DMS153 (cell line): ENCODE measurements at places on chromosomes 16 and 17.

- DNase-seq, result no peak
These were observed 341.2 kb downstream of the GRIN2A start for GRCh38 chr16:9840761-9841665.

- no peak for DNase-seq
These were observed 104.3 kb downstream of the HS3ST3B1 start for GRCh38 chr17:14405189-14405588.

- DNase-seq, result no peak
These were observed 21.5 kb upstream of the MYH13 start for GRCh38 chr17:10394201-10394887.

- DNase-seq, result no peak
These were observed 9.2 kb upstream of the CISD3 start for GRCh38 chr17:38720941-38721340.

- DNase-seq, result peak; percentile 38
These were observed 1.3 kb downstream of the NAGS start for GRCh38 chr17:44005527-44006271.

DNA sequence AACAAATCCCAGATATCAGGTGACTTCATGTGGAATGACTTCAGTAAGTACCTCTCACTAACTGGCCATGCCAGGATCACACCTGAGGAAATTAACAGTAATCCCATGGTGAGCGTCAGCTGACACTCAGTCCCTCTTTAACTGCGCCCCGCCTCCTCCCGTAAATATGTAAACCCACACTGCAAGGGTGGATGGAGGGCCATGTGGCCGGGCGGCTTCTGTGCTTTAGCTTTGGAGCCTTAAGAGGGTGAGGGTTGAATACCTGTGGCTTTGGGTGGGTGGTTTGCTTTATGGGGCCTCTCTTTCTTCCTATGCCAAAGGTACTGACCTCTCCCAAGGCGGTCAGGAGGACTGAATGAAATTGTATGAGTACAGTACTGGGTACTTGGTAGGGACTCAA lies 141.7 kb downstream of the MRM1 start:
- DNase-seq, result peak; percentile 14

- DNase-seq, result no peak
These were observed 4.7 kb downstream of the C1QTNF1 start for GRCh38 chr17:79028496-79029326.

DNA sequence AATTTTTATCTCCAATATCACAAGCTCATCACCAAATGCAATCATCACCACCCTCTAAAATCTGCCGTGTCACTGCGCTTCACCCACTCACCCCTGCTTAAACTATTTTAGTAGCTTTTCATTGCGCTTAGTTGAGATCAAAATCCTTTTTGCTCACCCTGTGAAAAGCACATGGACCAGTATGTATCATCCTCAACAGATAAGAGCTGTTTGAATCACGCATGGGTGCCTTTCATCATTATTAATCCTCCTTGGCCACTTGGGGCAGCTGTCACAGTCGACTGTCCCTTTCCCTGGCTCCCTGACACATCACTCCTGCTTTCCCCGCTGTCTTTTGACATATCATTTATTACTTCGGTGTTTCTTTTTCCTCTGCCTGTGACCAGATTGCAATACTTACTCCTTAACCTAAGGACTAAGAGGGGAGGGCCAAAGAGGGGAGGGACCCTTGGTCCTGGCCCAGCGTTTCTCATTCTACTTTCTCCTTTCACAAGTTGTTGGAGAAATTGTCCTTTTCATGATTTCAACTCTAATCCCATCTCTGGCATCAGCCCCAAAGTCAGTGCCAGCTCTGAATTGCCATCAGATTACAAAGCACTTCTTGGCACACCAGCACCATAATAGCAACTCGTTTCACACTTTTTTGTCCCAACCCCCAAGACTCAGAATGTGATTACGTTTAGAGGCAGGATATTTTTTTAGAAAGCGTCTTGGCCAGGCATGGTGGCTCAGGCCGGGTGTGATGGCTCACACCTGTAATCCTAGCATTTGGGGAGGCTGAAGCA lies 8.6 kb upstream of the KDM6B start:
- DNase-seq, result no peak

DNA sequence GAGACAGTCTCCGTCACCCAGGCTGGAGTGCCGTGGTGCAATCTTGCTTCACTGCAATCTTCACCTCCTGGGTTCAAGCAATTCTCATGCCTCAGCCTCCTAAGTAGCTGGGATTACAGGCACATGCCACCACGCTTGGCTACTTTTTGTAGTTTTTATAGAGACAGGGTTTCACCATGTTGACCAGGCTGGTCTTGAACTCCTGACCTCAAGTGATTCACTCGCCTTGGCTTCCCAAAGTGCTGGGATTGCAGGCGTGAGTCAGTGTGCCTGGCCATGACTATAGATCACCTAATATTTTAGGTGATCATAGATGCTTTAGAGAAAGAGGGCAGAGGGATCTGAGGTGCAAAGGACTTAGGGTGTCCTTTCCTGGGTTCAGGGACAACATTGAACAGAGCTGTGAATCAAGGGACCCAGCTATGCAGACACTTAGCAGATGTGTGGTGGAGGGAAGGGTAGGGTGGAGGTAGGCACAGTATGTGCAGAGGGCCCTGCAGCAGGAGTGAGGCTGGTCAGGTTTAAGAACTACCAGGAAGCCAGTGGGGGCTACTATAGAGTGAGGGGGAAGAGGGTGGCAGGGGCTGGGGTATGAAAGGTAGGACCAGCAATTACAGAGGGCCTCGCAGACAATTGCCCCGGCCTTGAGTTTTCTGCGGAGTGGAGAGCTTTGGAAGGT lies 116.5 kb downstream of the CMIP start:
- DNase-seq, result no peak

DNA sequence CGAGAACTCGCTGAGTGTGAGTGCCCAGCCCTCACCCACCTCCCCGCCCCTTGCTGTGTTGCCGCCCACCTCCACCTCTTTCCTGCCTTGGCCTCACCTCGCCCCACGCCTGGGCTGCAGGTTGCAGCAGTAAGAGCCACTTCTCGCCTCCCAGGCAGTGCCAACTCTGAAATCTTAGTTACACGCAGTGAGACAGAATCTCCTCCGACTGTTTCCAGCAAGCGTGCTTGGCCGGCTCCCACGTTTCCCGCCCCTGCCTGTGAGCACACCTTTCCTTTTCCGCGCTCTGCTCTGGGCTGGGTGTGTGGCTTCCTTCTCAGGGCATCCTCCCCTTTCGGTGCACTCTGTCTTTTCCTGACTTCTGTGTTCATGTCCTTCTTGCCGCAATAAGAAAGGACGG lies 5.7 kb downstream of the ENGASE start:
- DNase-seq, result no peak

DNA sequence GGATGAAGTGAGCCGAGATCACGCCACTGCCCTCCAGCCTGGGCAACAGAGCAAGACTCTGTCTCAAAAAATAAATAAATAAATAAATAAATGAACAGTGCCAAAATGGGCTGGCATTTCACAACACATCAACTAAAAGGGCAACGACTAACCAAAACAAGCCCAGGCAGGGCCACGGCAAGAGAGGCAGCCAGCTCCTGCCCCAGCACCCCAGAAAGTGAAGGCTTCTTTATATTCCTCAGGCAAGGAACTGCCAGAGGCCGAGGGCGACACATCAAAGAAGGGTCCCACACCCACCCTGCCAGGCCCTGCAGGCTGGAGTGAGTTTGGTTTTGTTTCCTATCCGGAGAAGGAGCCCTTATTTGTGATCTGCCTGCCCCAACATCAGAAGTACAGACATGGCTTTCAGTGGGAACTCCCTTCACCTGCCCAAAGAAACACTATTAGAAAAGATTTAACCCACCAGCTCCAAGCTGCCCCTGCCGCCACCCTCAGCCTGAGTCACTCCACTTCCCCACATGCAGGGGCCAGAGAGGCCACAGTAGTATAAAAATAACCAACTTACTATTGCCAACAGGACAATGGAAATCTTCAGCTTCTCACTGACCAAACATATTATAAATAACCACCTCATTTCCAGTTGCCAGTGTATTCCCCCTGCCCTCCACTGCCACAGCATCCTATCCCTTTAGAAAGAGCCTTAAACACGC lies 8.0 kb downstream of the FBXO31 start:
- DNase-seq, result no peak

- DNase-seq, result no peak
These were observed 3.5 kb upstream of the CDC6 start for GRCh38 chr17:40284085-40284713.

GRCh38 chr16:1157639-1158455 lies 4.9 kb downstream of the CACNA1H start:
- no peak for DNase-seq

DNA sequence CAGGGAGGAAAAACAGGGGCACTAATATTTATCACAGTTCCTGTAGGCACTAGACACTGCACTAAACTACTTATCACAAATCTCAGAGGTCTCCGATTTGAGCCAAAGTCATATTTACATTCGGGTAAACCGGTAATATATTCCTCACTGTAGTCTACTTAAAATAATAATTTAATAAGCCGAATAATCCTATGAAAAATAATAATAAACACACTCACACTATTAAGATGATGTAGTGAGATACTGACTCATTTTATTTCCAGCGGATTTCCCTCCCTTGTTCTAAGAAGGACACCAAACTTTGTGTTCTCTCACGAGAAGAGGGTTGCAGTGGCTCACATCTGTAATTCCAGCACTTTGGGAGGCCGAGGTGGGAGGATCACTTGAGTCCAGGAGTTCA lies 36.6 kb upstream of the TNRC6A start:
- no peak for DNase-seq

- no peak for DNase-seq
These were observed 17.3 kb upstream of the CIITA start for GRCh38 chr16:10859658-10860057.

- no peak for DNase-seq
These were observed 33.1 kb downstream of the PLD6 start for GRCh38 chr17:17172990-17173389.

- DNase-seq, result no peak
These were observed 487 bp downstream of the SRL start for GRCh38 chr16:4241258-4241927.

GRCh38 chr17:17445925-17446665 lies 30.7 kb upstream of the MED9 start:
- DNase-seq, result peak; percentile 62

GRCh38 chr17:9232591-9233270 lies 211.4 kb downstream of the NTN1 start:
- no peak for DNase-seq

- no peak for DNase-seq
These were observed 14.0 kb downstream of the CYB5B start for GRCh38 chr16:69438465-69438864.

- DNase-seq, result no peak
These were observed 479.0 kb upstream of the SALL1 start for GRCh38 chr16:51630076-51630475.

DNA sequence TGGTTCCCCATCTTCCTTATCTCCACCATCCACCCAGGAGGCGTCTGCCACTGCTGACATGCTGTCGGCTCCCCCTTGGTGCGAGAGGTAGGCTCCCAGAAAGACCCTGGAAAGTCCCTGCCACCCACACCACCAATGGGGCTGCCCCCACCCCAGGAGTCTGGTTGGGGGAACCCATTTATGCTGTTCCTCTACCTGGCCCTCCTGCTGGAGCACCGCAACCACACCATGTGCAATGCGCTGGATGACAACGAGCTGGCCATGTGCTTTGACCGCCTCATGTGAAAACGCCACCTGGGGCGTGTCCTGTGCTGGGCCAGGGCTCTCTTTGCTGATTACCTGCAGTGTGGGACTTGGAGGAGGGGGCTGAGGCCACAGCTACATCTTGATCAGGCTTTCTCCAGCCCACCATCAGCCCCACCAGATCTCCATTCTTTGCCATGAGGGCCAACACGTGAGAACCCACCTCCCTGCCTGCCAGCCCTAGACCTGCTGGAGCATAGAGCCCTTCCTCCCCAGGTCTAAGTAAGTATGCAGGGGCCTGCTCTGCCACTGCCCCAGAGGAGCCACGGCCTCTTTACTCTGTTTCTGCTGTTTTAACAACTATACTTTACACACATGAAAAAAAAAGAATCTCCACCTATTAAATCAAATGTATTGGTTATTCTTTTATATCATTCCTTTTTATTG lies 7.9 kb upstream of the ALDH3A1 start:
- no peak for DNase-seq

GRCh38 chr16:2230376-2230775 lies 5.9 kb upstream of the DNASE1L2 start:
- DNase-seq, result no peak

- DNase-seq, result peak; percentile 49
These were observed 12.2 kb downstream of the CES2 start for GRCh38 chr16:66947302-66948065.

DNA sequence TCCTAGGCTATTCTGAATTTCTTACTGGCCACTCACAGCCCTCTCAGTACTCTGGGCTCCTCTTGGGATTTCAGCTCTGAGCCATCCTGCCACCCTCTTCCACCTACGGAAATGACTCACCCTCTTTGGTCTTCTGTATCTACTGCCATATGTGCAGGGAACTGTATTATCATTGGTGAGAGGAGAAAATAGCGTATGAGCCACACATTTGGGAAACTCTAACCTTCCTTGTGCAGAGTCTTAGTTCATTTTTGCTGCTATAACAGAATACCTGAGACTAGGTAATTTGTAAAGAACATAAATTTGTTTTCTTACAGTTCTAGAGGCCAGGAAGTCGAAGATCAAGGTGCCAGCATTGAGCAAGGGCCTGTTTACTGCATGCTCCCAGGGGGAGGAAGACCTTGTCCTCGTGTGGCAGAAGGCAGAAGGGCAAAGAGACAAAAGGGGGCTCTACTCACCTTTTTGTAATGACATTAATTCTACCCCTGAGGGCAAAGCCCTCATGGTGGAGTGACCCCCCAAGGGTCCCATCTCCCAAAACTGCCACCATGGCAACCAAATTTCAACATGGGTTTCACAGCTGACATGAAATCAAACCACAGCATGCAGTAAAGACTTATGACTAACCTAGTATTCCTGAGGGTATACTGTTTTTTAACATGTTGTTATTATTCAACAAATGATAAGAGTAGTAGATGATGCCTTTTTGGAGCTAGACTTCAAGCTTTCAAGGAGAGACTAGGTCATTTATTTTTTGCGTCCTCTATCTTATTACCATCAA lies 191.8 kb downstream of the PRKCA start:
- DNase-seq, result no peak

GRCh38 chr16:4795181-4795827 lies at the start of gene SMIM22:
Gene SMIM22, plus strand, starts transcription at chr16:4795369. Its CDS starts 366 bp downstream, at chr16:4795735.
- DNase-seq, result peak; percentile 83

DNA sequence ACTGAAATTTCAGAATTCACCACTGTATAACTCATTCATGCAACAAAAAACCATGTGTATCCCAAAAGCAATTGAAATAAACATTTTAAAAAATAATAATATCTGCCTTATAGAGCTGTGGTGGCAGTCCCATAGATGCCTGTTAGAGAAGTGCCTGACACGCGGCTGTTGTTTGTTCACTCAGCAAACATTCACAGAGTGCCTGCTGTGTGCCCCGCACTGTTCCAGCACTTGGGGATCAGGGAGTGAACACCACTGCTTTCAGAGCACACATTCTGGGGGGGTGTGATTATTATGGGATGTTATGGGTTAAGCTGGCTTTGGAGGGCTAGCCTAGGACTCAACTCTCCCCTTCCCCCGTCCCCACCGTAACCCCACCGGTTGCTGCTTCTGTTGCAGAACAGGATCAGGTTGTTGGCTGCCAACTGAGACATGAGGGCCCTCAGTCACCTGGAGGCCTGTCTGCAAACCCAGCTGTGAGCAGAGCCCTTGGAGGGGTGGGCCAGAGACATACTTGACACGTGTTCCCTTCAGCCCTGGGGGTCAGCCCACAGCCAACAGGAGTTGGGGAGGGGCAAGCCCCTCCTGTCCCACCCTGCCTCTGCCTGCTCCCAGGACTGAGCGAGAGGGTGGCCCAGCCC lies 103.3 kb upstream of the CIBAR2 start:
- DNase-seq, result no peak

GRCh38 chr17:77111934-77112296 lies 28.9 kb upstream of the SEC14L1 start:
- DNase-seq, result no peak
